Astrocyte of the spinal cord (primary cell): ENCODE measurements at places on chromosomes 16 and 17.

- DNase-seq: peak; percentile 15
These were observed 126.8 kb upstream of the PSMD7 start for GRCh38 chr16:74169687-74170376.

DNA sequence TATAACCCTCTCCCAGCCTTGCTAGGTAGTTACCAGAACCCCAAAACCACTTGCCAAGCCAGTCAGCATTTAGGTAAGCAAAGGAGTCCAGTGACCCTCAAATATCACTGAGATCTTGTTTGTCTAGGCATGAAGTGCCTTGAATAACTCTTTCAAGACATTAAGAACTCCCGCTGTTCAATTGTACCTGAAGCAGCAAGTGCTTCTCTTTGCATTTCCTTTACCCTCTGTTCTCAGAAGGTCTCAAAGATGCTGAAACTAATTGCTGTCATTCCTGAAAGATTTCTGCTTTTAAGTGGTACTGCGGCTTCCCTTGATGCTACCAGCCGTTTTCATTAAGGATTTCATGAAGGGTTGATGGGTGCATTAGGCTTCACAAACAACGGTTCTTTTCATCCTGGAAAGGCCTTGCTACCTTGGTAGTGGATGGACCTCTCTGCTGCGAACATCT lies 142.7 kb downstream of the PITPNC1 start:
- DNase-seq: no peak

DNA sequence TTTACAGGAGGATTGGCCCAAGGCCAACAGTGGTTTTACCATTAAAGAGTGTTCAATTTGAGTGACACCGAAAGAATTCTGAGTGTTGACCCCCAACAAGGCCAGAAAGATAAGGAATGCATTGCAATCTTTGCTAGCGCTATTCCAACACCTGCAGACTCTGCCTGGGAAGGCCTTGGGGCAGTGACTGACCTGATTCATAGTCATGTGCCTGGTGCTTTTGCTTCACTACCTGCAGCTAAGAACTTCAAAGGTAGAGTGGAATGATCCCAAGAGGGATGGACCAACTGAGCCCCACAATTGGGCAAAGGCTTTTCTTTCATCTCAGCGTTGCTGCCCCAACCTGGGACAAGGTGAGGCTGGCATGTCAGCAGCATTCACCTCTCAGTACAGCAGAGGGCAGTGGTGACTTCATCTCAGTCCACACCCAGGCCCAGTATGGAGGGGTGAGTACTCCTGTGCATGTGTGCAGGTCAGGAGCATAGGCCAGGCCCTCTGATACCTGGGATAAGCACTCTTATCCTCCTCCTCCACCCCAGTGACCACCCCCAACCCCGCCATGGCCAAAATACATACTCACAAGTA lies 149.6 kb upstream of the GNAO1 start:
- no peak for DNase-seq

DNA sequence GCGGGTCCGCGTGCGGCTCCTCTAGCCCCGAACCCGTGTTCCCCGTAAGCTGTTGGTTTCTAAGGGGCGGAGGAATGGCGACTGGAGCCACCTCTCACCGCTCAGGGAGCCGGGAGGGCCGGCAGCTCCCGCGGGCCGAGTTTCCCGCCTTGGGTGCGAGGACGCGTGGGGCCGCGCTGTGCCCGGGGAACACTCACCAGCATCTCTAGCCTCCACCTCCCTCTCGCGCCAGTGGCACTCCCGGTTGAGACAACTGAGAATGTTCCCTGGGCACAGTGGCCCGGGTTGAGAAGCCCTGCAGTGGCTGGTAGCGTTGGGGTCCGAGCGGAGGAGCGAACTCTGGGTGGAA lies 560 bp downstream of the TELO2 start:
- peak; percentile 10 for DNase-seq

DNA sequence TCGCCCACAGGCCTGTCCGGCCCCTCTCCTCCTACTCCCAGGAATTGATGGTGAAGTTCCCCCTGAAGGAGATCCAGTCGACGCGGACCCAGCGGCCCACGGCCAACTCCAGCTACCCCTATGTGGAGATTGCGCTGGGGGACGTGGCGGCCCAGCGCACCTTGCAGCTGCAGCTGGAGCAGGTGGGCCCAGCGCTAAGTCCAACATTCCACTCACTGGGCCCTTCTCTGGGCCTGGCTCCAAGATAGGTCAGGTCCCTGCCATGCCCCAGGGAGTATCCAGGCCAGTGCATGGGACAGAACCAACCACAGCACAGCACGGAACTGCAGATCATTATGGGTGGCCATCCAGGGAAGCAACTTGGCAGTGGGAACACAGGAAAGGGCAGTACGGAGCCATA lies 9.9 kb upstream of the ALKBH5 start:
- DNase-seq: no peak

- DNase-seq: peak; percentile 86
These were observed 51.4 kb downstream of the WSB1 start for GRCh38 chr17:27345141-27345904.

DNA sequence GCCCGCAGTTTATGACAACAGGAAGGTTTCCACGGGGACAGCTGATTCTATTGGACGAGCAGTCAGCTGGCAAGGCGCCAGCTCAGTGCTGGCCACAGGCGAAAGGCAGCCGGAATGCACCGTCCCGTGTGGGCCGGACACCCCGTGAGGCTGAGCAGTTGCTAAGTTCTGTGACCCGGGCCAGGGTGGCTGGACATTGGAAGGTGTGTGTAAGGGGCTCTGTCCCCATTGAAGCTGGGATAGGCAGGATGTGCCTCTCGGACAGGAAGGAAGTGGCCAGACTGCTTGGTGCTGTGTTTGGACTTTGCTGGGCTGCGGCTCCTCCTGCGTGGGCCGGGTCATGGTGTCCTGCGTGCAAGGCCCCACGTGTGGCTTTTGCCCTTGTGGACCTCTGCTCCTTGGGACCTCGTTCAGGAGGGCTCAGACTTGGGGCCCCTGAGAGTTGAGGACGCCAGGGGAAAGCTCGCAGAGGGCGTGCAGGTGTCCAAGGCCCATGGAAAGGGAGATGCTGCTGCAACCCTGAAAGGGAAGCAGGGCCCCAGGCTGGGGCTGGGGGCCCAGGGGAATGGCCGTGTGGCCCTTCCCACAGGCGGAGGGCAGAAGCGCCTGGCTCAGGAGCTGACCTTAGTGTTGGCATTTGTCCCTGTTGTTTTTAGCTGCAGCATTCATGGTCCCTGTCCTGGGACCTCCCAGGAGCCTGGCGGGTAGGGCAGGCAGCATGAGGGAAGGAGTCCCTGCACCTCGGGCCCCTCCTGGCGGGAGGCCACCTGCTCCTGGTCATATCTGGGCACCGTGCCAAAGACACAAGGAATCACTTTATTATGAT lies 10.0 kb downstream of the BAIAP2 start:
- peak; percentile 86 for DNase-seq
